NCI-H2171 treated with DMSO at 0.1 percent for 48 hours (cell line): ENCODE measurements at places on chromosomes 4 and X.

- no peak for DNase-seq
Measured at GRCh38 chr4:16222957-16223527, 3.2 kb downstream of the TAPT1 start.

- DNase-seq, result no peak
Measured at GRCh38 chr4:72111863-72112262, 80.1 kb downstream of the NPFFR2 start.

- DNase-seq, result no peak
Measured at GRCh38 chr4:78742300-78742699, 33.9 kb upstream of the BMP2K start.

GRCh38 chrX:10922159-10922558 is 189.0 kb upstream of the HCCS start:
- no peak for DNase-seq

- no peak for DNase-seq
Measured at GRCh38 chr4:109810552-109811387, 4.8 kb upstream of the GAR1 start.

DNA sequence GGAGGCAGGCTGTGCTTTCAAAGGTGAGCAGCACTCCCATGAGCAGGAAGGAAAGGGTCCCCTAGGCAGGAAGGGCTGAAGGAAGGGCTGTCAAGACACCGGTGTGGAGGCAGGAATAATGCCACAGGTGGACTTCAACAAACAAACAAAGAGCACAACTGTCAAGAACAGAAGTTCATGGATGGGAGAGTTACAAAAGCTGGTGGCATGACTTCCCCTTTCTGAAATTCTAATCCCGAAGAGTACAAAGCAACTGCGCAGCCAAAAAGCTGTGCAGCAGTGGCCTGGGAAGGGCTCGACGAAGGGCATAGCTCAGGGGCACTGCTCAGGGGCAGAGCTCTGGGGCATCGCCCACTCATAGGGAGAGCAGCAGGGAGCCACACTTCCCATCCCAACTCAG is 582.3 kb upstream of the DIPK2B start:
- no peak for DNase-seq
